B cell (primary cell): ENCODE measurements at places on chromosomes 5 and 9. TPM values are rescaled to one million over a fixed set of nuclear protein-coding genes. Genes with fewer than 3 reads are reported as not detected.

ADCY2 gene
- not detected in 2 replicates for total RNA-seq

DNA sequence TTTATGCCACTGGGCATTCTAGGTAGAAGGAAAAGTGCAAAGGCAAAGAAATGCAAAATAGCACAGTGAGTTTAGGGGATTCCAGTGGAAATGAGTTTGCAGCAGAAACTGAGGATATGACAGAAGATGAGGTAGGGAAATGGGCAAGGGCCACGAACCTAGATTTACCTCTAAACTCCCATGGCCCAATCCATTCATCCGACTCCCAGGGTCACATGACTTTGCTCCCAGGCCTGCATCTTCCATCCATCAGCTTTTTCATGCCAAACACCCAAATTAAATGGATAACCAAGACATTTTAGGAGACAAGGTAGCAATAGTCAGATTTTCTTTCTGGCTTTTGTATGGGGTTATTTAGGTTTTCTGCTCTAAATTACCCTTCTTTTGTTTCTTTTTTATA lies 22.2 kb upstream of the FABP6 start:
- DNase-seq = no peak

- no peak for DNase-seq
These were observed 51.5 kb downstream of the HRH2 start for GRCh38 chr5:175709276-175709781.

DNA sequence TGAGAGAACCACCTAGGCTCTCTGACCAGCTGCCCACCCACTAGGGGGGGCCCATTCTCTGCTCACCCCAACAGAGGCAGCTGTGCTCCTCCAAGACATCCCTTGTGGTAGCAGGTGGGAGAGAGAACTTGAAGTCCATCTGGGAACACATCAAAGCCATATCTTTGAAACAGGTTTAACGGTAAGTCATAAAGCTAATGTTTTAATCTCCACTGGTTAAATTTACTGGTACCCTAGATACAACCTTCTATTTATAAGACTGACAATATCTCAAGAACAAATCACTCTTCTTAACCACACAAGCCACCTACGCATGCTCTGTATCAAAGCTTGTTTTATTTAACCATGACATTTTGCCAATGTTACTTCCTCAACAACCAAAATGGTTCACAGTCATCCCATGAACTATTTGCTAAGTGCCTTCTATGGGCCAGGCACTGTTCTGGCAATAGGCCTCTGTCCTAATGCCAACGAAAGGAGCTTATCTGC lies 20.4 kb downstream of the AUH start:
- DNase-seq = no peak

DNA sequence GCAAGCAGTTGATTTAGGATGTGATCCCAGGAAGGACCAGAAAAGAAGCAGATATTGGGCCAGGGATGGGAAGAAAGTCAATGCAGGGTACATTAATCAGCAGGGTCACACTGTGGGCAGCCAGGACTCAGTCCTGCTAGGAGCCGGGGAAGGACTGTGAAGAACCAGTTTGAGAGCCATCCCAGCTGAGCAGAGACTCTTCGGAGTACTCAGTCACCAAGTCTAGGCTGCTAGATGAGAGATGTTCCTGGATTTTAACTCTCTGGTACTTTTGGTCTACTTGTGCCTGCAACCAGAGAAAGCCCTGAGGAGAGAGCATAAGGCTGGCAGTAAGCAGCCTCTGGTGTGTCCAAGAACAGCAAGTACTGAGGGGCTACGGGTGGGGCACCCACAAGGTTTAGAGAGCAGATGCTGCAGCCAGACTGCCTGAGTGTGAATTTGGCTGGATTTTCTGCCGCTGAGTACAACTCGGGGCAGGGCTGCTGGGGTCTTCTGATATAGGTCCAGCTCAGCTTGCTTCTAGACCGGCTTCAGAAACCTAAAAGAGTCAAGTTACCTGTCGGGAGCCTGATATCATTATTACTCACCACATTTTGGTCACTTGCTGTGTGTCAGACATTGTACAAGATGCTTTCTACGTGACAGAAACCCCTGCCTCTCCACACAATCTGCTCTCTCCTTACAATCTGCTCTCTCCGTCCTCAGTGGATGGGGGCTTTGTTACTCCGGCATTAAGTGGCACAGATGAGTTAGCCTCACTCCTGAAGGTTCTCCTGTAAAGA lies 250.2 kb upstream of the GAS1 start:
- peak; percentile 4 for DNase-seq
